ENCODE measurements at places on chromosomes 5 and 9.

DNA sequence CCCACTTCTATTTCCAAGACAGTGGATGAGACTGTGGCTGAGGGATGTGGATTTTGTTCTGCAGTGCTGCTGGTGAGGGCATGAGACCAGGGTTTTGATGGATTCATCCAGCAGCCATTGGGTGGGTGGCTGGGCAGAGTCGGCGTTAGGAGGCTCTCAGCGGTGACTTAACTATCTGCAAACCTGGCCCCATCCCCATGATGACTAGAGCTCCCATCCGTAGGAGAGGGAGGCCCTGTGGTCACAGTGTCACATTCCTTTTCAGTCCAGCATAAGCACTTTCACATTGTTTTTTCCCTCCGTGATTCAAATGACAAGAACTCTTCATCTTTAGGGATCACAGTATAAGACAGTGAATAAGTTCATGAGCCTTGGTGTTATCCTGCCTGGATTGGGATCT lies 60.4 kb upstream of the SPRY4 start:
- no peak for DNase-seq

GRCh38 chr9:137150617-137151457 lies 11.9 kb downstream of the GRIN1 start:
- no peak for DNase-seq

GRCh38 chr9:6640268-6641051 lies 5.1 kb downstream of the GLDC start:
- no peak for DNase-seq

DNA sequence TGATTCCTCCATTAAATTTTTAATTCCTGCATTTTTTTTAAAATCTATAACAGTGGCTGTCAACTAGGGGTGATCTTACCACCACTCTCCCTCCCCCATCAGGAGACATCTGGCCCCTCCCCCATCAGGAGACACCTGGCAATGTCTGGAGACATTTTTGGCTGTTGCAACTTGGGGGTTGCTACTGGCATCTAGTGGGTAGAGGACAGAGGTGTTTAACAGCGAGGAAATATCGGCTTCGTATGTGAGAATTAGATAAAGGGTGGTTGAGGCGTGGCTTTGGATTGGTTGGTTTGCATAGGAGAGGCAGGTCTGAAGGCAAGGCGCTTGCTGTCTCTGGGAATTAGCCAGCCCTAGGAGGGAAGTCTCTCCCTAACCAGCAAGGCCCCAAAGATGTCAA lies 10.5 kb downstream of the CDHR2 start:
- DNase-seq = peak; percentile 20

DNA sequence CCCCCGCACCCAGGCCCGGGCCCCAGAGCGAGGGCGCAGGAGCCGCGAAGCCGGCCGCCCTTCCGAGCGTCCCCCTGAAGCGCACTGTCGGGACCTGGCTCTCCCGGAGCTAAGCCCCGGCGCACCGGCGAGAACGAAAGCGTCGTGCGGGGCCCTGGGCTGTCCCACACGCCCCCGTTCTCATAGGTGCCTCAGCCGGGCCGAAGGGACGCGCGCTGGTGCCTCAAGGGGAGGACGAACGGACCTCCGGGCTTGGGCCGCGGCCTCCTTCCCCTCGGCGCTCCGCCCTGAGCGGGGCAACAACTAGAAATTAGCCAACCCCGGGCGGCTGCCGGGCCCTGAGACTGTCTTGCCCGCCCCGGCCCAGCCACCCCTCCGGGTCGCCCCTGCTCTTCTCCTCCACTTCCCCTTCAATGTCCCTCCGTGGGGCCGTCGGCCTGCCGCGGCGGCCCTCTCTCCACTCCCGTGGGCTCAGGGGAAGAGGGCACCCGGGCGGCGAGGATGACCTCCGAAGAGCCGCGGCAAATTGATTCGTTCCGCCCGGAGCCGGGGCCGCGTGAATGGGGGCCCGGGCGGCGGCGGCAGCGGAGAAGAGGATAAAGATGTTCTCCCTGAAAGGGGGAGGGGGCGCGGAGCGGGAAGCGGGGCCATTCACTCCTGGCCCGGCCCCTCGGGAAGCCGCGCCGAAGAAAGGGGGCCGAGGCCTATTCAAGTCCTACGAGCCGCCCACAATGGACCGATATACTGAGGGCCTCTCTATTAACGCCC lies 3.5 kb upstream of the PRDM12 start:
- no peak for DNase-seq

DNA sequence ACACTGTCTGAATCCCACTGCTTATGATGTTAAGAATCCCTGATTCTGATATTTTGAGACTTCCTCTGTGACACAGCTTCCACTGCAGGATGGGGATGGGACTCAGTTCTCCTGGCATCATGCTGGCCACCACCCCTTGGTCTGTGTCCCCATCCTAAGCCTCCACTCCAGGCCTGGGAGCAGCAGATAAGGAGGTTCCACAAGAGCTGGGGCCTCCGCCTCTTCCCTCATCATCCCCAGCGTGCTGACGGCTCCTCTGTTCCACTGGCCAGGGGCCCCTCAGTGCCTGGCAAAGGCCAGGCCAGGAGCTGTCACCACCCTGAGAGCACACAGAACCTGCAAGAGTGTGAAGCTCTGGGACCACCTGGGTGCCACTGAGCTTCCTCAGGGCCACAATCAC lies 40.6 kb downstream of the CAMK2A start:
- DNase-seq = no peak

- DNase-seq = no peak
Observed at GRCh38 chr5:59430066-59430685, 463.4 kb downstream of the PDE4D start.

DNA sequence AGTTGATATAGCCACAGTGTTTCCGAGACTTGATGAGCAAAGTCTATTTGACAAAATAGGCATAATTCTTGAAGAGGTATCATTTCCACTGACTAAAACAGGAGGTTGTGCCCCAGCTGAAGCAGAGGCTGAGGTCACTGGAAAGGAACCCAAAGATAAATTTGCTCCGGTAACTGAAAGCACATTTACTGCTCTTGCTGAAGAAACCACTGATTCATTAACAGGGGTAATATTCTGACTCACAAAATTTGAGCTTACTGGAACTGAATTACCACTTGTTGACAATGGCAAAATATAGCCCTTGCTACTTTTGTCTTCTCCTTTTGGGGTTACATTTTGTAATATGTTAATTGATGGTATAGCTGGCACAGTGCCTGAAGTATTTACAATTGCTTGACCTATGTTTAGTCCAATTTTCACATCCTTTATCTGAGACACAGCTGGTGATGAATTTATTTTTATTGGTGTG lies 30.2 kb downstream of the MLANA start:
- no peak for DNase-seq

DNA sequence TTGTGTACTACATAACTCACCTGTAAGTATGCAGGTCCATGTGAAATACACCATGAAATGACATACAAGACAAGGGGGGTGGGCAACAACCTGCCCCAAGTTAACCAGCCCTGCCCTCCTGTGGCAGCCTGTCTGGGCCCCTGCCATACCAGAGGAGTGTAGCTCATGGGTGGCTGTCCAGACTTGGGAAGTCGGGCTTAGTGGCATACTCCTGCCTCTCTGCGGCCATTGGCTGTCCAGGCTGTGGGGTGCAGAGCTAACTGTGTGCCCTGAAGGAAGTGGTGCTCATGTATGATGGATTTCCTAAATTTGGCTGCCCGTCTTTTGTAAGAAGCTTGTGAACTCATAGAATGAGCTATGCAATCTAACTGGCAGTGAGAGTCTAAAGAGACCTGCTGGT lies 47.0 kb downstream of the GPR107 start:
- DNase-seq = no peak

- no peak for DNase-seq
Observed at GRCh38 chr9:29796291-29796952, 2223.1 kb upstream of the C9orf72 start.

GRCh38 chr5:142239394-142240159 lies 85.2 kb downstream of the SPRY4 start:
- DNase-seq = no peak

DNA sequence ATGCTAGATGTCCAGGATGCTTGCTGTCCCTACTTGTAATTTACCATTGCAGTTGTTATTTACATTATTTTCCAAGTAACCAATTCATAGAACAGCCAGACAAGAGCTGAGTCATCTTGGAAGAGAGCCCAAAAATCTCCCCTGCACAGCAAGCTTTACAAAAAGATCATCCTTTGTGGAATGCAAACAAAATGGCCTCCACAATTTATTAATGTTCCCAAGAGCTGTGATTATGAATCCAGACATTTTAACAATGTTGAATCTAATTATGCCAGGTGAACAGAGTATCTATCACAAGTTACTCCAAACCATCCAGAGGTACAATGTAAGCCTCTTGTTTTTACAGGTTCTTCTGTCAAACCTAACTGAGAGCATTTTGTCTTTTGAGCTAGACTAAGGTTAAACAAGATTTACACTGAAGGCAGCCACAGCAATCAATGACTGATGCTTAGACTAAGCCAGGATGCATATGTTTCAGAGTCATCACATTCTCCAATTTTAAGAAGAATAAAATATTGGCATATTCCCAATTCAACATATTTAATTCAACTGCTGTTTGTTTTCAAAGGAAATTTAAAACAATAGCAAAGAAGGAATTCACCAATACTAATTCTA lies 95.3 kb upstream of the SLC12A2 start:
- DNase-seq = no peak

DNA sequence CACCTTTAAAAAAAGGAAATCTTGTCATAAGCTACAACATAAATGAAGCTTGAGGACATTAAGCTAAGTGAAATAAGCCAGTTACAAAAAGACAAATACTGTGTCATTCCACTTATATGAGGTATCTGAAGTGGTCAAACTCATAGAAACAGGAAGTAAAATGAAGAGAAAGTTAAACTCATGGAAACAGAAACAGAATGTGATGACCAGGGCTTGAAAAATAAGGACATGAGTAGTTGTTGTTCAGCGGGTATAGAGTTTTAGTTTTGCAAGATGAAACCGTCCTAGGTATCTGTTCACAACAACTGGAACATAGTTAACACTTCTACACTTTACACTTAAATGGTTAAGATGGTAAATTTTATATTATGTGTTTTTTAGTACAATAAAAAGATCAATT lies 47.8 kb upstream of the SLC1A3 start:
- no peak for DNase-seq

GRCh38 chr9:69996967-69997366 lies 46.7 kb upstream of the MAMDC2 start:
- no peak for DNase-seq

DNA sequence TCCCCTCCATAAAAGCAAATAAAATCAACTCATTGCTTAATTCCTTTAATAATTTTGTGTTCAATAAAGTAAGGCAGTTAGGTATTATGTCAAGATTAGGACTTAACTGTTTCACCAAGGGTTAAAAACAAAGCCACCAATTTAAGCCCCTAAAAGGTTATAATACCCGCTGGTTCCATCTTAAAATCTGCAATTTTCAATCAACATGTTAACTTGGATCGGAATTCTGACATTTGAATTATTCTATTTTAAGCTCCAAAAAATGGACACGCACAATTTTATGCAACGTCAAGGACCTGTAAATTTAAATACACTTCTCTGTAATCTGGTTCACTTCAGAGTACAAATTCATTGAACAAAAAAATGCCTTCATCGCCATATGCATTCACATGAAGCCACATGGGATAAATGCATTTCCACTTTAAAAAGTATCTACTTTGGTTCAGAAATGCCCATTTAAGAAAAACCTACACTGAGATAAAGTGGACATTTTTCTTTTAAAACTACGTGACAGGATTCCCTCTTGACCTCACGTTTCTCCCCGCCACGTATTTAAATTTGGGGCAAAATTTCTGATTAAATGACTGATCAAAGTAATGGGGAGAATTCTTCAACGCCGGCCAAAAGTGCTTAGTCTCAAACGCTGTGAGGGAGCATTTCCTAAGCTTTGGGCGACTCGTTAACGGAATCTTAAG lies 721 bp downstream of the GIN1 start:
- DNase-seq = no peak

DNA sequence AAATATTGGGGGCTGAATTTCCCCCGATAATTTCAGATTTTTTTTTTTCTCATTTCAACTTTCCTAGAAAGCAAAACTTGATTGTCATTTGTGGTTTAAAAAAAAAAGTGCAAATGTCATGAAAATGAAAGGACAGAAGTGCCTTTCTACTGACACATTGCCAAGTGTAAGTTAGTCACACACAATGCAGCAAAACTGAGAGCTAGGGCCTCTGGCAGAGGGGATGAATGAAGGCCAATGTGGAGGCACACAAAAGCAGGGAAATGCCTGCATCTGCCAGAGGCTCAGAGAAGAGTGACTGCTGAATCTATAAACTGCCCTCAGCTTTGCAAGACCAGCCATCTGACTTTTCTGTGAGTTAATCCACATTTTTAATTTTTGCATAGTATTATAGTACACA lies 6.8 kb upstream of the IFNA5 start:
- DNase-seq = no peak

Data from activated CD4-positive, alpha-beta T cell treated with anti-CD3 and anti-CD28 coated beads, Interleukin-2, amount 50 U/mL, for 1 hour (primary cell).